ENCODE measurements at places on chromosomes 11 and 22.

GRCh38 chr11:39681428-39681827 lies 1778.0 kb downstream of the LRRC4C start:
- no peak for DNase-seq

DNA sequence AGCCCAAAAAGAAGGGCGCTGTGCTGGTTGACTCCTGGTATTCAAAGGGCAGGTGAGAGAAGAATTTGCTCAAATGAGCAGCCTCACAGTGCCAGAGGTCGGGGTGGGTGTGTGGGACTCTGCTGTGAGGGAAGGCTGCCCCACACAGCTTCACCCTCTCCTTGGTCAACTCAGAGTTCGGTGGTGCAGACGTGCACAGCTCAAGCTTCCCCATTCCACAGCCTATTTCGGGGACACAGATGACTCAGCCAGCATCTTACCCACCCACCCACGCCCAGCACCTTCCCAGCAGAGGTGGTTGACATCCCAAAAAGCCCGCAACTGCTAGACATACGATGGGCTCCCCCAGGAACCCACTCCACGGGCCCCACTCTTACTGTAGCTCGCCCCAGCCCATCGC lies 46.5 kb upstream of the CCND1 start:
- DNase-seq = no peak

DNA sequence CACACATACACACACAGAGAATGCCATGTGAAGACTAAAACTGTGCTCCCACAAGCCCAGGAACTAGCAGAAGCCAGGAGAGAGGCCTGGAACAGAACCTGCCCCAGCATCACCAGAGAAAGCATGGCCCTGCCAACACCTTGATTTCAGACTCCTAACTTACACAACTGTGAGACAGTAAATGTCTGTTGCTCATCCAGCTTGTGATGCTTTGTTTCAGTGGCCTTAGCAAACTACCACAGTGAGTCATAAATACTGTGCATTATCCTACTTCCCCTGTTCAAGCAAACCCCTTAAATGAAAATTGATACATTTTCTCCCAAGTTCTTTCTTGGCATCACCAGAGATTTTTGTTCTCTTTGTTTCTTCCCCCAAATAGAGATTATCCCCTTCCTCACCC lies 1539.4 kb upstream of the TENM4 start:
- no peak for DNase-seq

GRCh38 chr22:38314933-38315822 lies 2.1 kb downstream of the CSNK1E start:
- DNase-seq = peak; percentile 54

- no peak for DNase-seq
These were observed 16.0 kb downstream of the CAPRIN1 start for GRCh38 chr11:34067383-34068065.

All from C1 segment of cervical spinal cord (tissue), 14 donors.